Endothelial cell (in vitro differentiated cells): ENCODE measurements at places on chromosomes 5 and 9.
A peak's percentile ranks its signal among the peaks of the same experiment; 100 is the strongest.

DNA sequence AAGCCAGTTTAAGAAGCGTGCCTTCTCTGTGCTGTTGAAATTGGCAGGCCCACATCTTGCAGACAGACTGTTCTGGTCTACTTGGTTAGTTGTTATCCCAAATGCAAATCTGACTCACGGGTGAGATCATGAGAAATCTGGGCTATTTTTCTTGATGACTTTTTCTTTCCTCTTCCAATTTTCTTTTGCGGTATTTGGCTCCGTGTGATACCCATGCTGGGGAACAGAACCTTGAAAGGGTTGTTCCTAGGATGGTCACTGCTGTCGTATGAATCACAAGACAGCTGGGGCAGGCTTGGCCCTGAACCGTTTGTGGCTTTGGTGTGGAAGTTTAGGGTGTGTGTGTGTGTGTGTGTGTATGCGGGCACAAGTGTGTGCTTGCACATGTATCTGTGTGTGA lies 24.6 kb downstream of the PDZD2 start:
- no peak for DNase-seq

DNA sequence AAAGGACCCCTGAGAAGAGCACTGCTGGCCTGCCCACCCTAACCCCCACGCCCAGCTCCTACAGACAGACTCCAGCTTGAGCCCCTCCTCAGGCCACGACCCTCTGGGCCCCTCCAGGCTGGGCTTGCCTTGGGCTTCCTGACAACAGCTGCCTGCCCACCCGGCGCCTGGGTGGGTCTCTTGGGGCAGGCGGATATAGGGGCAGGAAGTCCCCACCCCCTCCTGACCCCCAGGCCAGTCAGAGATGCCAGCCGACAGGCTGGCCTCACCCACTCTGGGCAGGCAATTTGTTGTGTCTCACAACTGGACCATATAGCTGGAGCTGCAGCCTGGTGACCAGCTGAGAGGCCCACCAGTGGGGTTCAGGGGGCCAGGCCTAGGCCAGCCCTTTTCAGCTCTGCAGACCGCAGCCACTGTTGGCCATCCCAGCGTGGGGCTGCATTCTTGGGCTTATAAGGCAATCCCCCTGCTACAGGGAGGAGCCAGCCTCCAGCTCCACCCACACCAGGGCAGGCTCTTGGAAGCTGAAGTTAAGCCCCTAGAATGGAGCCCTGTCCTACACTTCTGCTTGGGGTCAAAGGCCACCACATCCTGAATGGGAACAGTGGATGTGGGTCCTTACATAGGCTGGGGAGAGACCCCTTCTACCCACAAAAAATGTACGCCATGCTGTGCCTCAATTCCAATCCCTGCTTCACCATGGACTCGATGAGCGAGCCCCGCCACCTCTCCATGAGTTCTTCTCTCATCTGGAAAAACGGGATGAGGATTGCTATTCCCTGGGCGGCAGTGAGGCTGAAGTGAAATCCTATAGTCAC lies 2.0 kb downstream of the PDLIM7 start:
- DNase-seq, result peak; percentile 44

GRCh38 chr9:123834889-123835562 lies 94.9 kb downstream of the DENND1A start:
- no peak for DNase-seq

GRCh38 chr9:35962126-35962906 lies 4.4 kb upstream of the OR2S2 start:
- no peak for DNase-seq

GRCh38 chr9:37602817-37603216 lies 10.4 kb upstream of the TOMM5 start:
- DNase-seq, result no peak

GRCh38 chr9:33291031-33291397 lies 698 bp downstream of the NFX1 start:
- DNase-seq, result no peak

- DNase-seq, result no peak
These were observed 233.9 kb downstream of the TLR4 start for GRCh38 chr9:117938086-117938485.

- DNase-seq, result peak; percentile 55
These were observed 56.4 kb upstream of the RPL26L1 start for GRCh38 chr5:172902497-172903472.

- no peak for DNase-seq
These were observed 27.1 kb upstream of the PRR16 start for GRCh38 chr5:120436996-120437395.

GRCh38 chr9:4082948-4083347 lies 216.9 kb downstream of the GLIS3 start:
- no peak for DNase-seq

DNA sequence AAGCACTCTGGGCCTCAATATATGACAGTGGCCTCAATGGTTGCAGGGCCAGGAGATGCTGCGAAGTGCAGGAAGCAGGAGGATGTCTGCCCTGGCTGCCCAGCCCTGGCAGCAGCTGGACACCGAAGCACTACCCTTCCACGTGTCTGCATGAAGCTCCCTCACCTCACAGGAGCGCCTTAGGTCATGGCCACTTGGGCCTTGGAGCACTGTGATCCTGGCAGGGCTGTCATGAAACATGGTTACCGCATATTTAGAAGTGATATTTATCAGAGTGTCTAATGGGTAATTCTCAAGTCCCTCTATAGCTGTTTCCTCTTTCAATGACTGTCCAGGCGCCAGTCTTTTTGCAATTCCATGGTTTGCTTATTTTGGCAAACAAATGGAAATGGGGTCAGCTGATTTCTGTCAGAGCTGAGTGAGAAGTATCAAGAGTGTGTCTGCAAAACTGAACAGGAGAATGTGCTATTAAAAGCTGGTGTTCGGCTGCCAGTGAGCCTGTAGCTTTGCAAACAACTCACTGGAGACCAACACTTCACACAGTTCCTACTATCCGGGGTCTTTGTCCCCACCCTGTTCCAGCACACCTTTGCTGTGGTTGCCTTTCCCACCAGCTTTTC lies 285.9 kb downstream of the KIF4B start:
- DNase-seq, result no peak

GRCh38 chr9:96500696-96501632 lies 51.0 kb downstream of the HABP4 start:
- no peak for DNase-seq

DNA sequence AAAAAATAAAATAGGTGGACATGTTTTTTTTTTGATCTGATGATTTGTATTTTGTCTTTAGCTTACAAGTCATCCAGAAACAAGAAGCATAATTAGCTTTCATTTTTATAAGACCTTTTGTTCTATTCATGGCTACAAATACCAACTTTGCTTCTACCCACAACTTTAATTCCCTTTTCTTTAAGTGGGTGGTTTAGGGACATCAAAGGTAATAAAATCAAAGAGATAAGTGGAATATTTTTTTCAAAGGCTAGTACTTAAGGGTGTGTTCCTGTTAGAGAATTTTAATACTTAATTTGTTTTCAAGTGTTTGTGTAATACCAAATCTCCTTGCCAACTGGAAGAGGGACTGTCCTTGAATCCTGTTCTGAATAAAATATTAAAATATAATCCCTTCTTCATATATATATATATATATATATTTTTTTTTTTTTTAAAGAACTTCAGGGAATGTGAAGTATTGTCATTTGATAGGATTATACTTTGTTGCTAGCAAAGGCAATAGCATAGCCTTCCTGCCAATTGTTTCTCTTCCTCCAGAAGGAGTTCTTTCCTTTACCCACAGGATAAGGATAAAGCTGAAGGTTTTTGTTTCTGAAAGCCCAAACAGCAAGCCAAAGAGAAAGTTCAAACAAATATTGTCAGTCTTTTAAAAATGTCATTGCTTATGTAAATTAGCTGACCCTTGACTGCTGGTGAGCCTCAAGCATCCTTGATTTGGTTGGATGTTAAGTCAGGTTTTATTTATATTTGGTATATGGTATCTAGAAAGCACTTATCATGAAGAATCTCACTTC lies 108.9 kb downstream of the PAM start:
- DNase-seq, result no peak

- DNase-seq, result peak; percentile 49
These were observed 714 bp downstream of the UBE2D2 start for GRCh38 chr5:139561655-139562451.

GRCh38 chr9:21777701-21778100 lies 24.7 kb upstream of the MTAP start:
- DNase-seq, result no peak

- no peak for DNase-seq
These were observed 210.1 kb upstream of the CDH10 start for GRCh38 chr5:24854850-24855249.

DNA sequence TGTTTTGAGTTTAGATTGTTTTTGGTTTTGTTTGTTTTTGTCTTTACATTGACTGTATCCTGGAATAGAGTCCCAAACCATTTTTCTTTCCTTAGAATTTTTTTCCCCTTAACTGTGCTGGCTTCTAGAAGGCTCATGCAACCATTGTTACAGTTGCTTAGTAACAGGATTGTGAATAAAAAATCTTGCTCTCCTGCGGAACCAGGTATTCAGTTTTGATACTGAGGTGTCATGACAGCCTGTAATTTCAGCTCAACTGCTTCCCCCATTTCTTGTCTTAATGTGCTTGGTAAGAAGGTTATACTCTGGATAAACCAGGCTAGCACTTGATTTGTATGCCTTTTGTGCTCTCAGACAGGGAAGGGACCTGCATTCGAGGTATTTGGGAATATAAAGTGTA lies 42.1 kb downstream of the FOCAD start:
- DNase-seq, result no peak

DNA sequence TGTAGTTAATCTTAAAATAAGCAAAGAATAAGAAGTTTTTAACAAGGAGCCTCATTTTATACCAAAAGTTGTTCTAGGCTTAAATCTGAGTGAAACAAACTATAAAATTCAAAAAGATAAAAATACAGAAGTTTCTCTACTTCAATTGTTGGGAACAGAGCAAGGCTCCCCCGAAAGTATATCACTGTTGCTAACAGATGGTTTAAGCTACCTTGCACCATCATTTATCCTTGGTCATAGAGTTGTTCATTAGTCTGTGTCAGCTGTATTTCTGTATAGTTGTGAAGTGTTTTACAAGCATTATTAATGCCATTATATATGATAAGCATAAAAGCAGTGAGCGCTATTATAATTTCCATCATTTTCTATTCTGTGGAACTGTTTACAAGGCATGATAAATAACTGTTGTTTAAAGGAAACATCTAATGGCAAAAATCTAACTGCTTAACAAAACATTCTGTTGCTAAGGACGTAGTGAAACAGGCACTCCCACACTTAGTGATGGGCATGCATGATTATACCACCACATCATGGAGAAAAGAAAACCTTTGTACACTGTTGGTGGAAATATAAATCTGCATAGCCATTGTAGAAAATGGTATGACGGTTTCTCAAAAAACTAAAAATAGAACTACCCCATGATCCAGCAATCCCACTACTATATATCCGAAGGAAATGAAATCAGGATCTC lies 23.3 kb upstream of the ACO1 start:
- DNase-seq, result no peak

DNA sequence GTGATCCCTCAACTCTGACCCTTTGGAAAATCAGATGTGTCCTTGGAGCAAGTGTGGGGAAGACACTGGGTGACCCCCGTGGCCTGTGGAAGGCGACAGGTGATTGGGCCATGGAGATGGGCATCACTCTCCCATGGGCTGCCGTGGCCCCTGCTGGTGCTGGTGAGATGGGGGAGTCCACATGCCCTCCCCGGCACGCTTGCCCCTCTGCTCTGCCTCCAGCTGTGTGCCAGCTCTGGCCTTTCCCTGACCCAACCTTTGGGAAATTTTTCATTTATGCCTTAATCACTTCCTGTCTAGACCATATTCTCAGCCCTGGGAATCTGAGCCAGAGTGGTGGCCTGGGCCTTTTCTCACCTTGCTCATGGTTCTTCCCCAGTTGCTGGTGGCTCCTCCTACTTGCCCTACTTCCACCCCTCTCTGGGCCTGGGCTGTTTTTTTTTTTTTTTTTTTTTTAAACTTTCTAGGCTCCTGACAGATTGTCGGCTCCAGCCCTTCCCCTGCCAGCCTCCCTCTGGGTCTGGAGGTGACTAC lies 56.6 kb downstream of the RGS3 start:
- DNase-seq, result no peak

GRCh38 chr9:4615251-4615650 lies 46.8 kb upstream of the PLPP6 start:
- no peak for DNase-seq

- no peak for DNase-seq
These were observed 153.0 kb upstream of the SMC2 start for GRCh38 chr9:103941104-103941503.

DNA sequence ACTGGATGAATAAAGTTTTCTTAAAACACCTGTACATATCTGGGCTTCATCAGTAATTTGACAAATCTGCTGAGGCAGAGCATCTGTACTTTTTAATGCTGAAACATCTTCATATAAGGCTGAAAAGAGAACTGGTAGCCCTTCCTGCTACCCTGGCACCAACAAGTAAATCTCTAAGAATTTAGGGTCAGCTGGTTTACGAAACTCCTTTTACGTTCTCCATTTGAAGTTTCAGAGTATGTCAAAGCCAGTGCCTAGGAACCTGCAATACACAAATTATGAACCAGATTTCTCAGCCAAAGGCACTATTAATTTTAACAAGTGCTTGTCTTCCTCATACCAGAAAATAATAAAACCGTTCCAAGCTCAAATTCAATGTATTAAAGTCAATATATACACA lies 3.8 kb downstream of the ZFAND5 start:
- no peak for DNase-seq

DNA sequence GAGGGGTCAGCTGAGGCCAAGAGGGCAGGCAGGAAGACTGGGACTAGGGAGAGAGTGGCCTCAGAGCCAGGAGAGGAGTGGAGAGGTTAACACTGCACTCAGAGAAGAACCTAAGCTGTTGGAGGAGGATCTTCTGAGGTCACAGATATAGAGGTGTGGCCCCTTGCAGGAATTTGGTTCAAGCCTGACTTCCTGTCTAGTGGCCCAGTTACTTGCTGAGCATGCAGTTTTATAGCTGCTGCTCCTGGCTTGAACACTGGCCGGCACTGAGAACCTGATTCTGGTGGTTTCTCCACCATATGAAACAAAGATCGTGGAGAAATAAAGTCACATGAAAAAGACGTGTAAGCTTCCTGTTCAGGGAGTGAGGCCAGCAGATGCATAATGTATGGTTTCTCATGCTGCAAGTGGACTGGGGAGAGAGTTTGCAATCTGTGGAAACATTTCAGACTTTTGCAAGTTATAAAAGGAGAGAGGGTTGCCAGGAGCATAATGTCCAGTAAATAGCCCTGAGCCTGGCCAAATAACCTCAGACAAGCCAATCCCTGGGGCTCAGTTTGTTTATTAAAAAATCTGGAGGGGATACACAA lies 82.6 kb downstream of the GALNT10 start:
- DNase-seq, result no peak
